ENCODE measurements at places on chromosomes 2 and 18. TPM values are rescaled to one million over a fixed set of nuclear protein-coding genes. Genes with fewer than 3 reads are reported as not detected.

DNA sequence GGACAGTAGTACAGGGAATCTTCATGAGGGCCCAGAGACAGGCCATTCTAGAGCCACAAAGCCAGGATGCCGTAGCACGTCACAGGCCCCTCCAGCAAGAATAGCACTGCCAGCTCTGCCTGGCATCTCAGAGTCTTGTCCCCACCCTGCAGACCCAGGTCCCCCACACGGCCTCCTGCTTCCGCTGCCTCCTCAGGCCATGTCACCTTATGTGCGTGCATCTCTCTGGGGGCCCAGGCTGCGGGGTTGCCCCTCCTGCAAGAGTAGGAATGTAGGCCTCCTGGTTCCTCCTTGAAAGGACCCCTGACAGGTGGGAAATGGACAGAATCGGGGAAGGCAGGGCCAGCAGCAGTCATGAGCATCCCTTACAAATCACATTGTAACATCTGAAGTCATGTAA is 49.8 kb downstream of the ADI1 start:
- DNase-seq, result no peak

DNA sequence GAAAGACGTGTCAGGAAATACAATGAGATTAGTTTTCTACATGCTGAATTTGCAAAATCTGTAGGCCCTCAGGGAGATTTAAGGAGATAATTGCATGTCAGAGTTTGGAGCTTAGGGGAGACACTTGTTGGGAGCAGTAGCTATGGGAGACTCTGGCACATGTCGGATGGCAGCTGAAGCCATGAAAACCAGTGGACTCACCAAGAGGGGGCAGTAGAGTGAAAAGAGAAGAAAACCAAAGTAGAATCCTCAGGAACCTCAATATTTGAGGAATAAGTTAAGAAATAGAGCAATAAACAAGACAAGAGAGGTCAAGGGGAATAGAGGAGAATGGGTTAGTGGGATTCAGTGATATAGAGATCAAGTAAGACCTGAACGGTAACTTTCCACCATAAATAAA is 24.8 kb downstream of the RUFY4 start:
- DNase-seq, result no peak

DNA sequence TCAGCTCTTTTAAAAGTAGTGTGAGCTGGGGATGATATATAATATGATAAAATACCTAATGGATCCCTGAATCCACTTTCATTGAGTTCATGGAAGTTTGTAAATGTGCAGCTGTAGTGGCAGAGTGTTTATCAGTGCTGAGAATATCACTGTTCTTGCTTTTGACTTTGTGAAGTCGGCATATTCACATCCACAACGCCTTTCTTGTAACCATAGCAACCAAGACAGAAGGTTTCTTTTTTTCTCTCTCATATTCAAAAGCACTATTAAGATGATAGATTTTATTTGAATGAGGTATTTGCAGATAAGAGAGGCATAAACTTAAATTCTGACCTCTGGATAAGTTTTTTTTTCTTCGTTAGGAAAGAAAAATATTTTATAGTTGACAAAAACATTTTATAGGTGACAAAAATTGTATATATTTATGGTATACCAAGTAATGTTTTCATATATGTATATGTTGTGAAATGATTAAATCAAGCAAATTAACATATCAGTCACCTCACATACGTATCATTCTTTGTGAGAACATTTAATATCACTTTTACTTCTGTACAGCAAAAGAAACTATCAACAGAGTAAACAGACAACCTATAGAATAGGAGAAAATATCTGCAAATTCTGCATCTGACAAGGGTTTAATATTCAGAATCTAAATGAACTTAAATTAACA is 130.0 kb downstream of the PLCL1 start:
- DNase-seq, result no peak

DNA sequence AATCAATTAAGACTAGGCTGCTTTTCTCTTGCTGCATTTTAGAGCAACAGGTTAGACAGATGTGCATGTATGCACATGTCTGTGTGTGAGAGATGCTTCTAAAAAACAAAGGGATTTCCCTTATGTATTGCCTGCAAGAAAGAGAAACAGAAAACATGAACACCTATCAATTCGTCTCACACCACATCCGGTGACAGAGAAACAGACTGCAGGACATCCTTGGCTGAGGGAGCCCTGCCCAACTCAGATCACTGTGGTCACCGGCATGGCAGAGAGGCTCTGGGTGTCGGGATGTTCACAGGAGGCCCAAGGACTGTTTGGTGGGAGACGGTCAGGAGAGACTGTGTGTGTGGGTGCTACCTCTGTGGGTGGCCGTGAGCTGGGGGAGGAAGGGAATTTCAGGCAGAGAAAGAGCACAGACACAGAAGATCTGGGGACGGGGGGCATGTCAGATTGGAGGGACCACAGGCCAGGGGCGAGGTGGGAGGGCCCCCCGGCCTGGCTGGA is 24.9 kb downstream of the FHL2 start:
- no peak for DNase-seq

DNA sequence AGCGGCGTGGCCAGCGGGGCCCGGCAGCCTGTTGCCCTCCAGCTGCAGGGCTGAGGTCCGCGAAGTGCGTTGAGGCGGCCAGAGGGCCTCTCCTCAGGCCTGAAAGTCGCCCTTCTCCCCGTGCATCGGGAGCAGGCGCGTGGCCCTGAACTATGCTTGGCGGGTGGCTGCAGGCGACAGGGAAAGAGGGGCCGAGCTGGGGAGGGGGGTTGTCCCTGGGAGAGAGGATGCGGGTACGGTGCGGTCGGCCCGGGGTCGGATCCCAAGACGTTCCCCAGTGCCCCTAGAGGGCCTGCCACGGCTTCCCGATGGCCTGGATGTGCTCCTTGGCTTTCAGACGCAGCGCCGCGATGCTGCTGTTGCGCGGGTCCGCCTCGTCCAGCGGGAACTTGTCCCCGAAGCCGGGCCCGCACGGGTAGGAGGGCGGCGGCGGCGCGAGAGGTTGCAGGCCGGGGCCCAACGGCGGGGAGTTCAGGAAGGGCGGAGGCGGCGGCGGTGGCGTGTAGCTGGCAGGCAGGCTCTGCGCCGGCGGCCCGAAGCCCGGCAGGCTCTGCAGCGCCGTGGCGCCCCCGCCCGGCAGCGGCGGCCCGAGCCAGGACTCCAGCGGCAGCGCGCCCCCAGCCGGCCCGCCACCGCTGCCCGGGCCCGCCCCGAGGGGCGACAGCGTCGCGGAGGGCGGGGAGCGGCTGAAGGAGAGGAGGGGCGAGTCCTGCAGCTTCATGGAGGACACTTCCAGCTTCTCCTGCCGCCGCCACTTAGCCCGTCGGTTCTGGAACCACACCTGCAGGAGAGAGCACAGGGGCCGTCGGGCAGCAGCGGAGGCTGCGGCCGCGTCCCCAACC is 4.3 kb downstream of the RAX start:
- peak; percentile 50 for DNase-seq

DNA sequence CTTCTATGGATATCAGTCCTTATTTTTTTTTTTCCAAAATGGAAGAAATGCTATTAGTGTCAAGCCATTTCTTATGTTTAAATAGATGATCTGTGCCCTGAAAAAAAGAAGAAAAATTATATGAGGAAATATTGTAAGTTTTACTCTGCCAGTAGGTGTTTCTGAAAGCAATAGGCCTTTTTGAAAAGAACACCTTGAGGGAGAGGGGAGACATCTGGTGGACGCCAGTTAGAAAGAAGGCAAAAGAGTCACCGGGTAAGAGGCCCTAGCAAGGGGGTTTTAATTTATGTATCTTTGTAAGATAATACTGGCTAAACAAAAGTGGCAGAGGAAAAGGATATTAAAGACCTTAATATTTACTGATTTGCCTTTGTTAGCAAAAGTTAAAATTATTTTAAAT is 56.1 kb downstream of the DYNAP start:
- no peak for DNase-seq

DNA sequence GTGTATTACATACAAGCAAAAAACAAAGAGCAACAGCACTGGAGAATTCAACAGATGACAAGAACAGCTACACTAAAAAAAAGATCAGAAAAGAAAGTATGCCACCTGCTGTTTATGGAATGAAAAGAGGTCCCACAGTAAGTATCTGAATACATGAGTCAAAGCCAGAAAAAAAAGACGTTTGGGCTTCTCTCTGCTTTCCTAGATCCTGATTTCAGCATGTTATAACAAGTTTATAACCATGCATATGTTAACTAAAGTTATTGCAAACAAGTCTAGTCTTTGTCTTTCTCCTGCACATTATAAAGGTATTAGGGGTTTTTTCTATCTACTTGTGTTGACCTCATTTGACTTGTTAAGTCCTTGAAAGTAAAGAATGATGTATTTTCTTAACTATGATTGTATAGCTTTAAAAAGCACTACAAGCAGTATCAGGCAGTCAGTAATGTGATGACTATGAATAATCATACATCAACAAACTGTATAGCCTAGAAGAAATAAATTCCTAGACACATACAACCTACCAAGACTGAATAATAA is 108.5 kb upstream of the COL5A2 start:
- DNase-seq, result peak; percentile 77

DNA sequence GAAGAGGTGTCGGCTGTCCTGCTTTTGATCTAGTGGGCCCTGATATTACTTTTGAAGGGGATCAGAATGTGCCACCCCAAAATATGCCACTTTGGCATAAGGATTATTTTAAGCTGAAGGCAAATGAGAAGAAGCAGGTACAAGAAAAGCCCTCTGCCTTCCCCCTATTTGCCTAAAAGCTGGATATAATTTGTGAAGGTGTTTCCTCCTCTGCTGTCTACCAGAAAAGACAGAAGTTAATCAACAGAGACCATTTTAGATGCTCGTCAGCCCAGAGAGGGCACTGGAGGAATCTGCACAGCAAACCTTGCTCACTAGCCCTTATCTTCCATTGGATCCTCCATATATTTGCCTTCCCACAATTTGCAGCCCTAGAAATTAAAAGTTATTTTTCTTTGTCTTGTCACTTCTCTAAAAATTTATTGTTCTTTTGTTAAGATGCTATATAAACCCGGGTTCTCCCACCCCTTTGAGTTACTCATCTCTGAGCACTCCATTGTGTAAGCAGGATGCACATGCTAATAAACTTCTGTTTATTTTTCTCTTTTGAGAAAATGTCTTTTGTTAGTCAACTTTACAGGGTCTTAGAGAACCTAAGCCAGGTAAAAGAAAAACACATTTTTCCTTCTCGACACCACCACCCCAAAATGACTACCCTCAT is 163.2 kb upstream of the SLC1A4 start:
- no peak for DNase-seq

Gene SLC16A14
- total RNA-seq, result 0.25 TPM

DNA sequence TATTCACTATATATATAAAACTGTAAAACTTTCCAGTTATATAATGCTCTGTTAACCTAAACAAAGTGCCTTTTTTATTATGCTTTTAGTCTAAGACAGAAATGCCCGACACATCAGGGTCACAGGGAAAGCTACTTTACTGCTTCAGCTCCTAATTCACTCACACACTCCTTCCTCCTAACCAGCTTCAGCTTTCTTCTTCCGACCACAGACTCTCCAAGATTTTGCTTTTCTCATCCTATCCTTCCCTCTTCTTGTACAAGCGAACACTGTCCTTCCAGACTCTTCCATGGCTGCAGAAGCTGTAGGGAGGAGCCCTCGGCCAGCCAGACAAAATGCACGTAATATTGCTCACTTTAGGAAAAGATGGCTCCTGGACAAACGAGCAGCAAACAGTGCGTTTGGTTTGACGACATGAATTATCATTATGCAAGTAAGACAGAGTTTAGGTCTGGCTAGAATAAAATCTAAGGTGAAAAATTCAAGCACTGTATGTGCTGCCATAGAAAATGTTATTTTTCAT is 47.5 kb upstream of the HNRNPA3 start:
- no peak for DNase-seq

Data from dermis microvascular lymphatic vessel endothelial cell (primary cell).